NCI-H1092 treated with DMSO at 0.1 percent for 48 hours (cell line): ENCODE measurements at places on chromosomes 5 and 9.

DNA sequence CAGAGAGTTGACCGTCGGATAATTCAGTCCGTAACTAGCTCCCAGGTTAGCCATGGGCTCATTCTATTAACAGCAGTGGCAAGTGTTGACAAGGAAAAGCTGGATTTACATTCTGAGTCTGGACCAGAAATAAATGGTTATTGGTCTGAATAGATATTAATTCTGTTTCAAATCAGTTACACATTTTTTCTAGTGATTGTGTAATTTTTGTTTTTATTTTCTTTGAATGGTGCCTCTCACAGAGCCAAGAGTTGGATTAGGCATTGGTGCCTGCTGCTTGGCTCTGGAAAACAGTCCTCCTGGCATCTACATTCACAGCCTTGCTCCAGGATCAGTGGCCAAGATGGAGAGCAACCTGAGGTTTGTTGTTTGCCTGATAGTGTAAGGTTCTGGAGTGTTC is 115.1 kb downstream of the GOLPH3 start:
- no peak for DNase-seq

DNA sequence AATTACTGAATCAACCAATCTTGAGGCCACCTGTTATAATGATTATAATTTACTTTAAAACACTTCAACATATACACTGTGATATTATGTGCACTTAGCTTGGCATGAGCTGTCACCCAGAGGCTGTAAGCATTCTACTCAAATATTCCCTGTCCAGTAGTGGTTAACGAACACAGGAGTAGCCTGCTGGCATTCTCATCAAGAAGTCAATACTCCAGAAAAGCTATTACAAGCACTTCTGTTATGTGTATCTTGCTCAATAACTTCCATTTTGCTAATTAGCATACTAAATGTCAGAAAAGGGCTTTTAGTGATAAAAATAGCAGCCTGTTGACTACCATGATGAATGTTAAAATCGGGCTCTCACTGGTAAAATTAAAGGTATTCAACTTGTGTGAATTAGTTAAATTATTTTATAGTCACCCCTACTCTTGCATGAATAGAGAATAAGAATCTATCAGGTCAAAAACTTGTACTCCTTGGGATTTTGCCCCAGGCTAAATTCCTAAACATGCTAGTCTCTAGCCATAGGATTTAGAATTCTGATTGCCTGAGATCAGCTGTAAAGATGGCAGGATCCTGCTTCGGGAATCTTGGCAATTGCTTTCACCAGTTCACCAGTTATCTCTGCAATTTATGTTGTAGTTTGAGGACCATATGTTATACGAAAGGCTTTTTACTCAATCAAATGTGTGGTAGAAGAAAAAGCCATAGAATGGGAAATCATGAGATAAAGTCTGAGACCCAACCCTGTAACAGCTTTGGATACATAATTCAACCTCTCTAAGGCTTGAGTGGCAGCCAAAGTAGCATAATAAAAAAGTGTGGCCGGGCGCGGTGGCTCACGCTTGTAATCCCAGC is 43.4 kb upstream of the PAM start:
- DNase-seq = no peak

- DNase-seq = no peak
These were observed 24.7 kb upstream of the RANBP6 start for GRCh38 chr9:6040077-6040476.

DNA sequence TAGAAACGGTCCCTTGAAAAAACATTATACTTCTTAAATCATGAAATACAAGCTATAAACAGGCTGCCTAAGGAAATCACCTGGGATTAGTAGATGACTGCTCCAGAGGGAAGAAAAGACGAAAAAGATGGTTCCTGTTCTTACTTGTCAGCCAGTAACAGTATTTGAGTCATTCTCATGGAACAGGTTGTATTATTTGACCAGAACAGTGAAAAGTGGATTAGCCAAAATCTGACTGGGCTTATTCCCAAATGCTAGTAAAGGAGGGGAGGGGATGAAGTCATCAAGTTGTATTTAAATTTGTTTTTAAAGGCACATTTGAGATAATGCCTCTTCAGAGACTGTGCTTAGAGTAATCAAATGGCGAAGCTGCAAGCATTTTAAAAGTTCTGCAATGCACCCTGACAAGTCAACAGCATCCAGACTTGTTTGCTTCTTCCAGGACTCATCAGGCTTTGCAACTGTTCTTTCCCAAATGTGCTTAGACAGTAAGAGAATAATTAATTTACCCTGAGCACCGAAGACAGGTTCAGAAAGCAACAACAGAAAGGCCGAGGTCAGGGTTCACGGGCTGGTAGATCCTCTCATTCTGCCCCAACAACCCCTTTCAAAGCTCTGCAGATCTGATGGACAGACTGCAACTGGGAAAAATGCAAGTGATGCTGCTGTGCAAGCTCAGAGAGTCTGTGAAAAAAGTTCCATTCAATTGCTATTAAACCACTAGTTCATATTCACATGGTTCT is 800.6 kb downstream of the KCTD16 start:
- no peak for DNase-seq

- DNase-seq = no peak
These were observed 6.1 kb upstream of the C9orf152 start for GRCh38 chr9:110214090-110214489.

GRCh38 chr5:61402970-61403900 is 71.2 kb downstream of the ZSWIM6 start:
- DNase-seq = no peak

DNA sequence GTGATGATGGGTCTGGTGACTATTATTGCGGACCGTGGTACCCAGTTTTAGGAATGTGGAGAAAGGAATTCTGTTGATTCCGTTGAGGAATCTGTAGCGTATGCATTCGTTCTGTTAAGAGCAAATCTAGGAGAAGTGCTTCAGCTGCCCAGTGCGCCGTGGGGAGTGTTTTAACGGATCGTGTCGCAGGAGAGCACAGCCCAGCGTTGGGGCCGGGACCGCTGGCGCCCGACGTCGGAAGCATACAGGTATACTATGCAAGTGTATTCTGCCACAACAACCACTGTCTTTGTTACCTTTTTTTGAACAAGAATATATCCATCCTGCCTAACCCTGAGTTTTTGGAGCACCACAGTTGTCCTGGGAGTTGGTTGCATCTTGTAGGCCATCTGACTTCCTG is 42.7 kb downstream of the TENT4A start:
- no peak for DNase-seq

DNA sequence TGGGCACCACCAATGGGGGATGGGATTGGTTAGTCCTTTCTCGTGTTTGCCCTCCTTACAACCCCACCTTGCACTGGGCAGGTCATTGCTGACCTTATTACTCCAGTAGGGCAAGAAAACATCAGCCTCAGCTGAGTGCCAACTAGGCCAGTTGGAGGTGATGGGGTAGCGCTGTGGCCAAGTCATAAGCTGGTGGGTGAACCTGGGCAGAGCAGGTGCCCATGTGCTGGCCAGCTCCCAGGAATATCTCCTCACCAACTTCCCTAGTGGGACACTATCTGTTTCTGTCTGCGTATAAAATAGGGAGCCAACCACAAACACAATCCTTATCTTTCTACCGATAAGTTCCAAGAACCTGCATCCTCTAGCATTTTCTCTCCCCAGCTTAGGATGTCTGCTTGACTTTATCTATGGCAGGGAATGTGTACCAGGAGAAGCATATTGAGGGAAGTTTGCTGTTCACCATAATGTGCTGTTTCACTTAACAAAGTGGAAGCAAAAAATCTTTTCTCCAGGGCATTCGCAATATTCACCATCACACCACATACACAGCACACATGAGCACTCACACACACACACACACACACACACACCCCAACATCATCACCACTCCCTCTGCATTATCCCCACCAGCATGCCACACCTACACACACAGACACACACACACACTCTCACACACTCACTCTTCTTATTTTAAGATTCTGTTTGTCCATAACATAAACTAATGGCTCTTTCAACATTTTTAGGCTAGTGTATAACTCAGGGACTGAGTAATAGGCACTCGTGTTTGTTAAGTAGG is 390.0 kb downstream of the ENC1 start:
- no peak for DNase-seq
